ENCODE measurements at places on chromosomes 2 and 18.

- DNase-seq: no peak
Observed at GRCh38 chr2:32852856-32853255, 93.9 kb upstream of the LTBP1 start.

DNA sequence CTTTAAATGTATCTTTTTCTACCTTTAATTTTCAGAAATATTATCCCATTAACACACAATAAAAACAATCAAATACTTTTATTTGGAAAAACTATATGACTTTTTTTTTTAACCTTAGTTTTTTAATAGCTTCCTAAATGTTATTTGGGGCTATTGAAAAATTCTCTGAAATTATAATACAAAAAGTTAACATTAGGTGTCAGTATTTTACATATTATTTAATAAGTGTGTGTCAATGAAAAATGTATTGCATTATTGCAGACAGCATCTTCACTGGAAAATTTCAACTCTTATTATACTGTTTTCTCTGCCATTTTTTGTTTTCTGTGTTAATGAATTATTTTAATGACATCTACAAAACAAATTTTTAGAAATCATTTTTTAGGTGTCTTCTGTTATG, 51.1 kb upstream of the ARHGAP15 start:
- no peak for DNase-seq

DNA sequence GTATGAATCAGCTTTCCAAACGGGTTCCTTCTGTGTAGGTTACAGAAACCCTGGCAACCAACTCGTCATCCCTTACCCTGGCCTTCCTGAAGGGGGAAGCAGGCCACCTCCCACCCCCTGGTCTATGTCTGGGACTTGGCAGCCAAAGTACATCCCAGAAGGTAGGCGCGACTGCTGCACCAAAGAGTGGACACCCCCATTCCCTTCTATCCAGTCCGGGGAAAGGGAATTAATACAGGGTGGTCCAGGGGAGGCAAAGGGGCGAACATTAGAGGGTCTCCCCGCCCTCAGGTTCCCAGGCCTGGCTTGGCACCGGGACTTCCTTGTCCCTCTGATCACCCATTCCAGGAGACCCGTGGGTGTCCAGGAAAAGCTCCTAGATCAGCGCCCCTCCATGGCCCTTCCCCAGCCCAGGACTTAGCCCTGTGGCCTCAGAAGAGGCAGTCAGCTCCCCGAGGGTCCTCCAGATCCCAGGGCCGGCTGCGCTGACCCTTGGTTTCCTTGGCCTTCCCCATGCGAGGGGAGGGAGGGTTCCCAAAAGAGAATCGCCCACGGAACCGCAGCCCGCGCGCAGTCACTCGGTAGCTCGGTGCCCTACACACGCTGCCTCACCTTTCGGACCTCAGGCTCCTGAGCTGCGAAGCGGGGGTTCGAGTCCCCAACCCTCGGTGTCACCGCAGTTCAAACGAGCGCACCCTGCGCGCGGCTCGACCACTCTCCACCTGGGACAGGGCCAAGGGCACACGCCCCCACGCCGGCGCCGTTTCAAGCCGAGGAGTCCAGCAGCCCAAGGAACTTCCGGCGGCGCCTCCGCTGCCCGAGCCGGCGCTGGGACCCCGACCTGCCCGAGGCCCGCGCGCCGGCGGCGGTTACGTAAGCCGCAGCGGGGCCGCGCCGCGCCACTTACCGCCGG, at the start of gene PER2:
TSS of gene PER2 (minus strand) at position 874 of the 913 bp plus-strand sequence. CDS start 10,674 bp downstream, outside the sequence.
- DNase-seq: peak; percentile 60

DNA sequence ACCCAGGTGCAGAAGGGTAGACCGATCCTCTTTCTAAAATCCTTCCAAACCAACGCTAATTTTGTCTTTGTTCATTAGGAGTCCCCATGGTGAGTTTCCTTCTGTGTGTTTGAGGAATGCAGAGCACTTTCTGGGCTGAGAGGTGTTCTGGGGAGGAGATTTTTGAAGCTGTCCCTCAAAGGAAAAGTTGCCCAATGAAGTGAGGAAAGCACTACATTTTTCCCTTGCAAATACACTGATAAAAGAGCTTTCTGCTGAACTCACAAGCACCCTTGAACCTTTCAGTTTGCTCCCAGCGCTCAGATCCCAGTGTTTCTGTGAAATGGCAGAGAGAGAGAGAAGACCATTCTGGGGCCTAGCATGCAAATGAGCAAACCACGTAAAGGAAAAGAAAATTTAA, 299.6 kb upstream of the FANCL start:
- peak; percentile 32 for DNase-seq

Data from WTC11 (cell line).